ENCODE measurements at places on chromosomes 1 and 21.

- DNase-seq: peak; percentile 83
These were observed 1.8 kb upstream of the CYB5R1 start for GRCh38 chr1:202968895-202969295.

DNA sequence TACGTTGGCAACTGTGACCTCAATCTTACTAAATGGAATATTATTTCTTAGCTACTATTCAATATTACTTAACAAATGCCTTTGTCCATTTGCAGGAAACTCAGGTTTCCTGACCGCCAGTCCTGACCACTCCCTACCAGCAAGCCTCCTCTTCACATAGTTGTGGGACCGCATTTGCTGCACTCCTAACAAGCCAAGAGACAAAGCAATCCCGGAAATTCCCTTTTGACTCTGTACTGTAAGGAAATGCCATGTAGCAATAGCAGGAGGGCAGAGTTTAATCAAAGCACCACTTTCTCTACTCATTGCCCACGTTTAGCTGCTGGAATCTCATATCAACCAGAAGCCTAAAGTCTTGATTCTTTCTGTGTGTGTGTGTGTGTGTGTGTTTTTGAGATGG, 28.1 kb upstream of the ACBD6 start:
- DNase-seq: peak; percentile 25

DNA sequence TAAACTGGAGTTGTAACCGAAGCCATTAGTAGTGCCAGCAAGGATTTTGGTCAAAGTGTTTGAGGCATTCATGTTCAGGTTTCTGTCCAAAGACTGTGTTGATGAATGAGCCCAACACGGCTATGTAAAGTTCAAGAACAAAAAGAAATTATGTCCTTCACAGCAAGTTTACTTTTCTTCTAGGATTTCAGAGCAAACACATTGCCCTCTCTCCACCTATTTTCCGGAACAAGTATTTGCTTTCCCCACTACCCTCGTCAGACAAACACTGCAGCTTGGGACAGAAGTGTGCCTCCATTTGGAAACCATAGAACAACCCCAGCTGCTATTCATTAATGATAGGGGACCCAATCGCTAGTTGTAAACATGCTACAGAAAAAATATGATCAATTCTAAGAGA, 151.4 kb upstream of the C1orf105 start:
- DNase-seq: no peak

- no peak for DNase-seq
These were observed 355.8 kb upstream of the PTBP2 start for GRCh38 chr1:96365596-96366390.

DNA sequence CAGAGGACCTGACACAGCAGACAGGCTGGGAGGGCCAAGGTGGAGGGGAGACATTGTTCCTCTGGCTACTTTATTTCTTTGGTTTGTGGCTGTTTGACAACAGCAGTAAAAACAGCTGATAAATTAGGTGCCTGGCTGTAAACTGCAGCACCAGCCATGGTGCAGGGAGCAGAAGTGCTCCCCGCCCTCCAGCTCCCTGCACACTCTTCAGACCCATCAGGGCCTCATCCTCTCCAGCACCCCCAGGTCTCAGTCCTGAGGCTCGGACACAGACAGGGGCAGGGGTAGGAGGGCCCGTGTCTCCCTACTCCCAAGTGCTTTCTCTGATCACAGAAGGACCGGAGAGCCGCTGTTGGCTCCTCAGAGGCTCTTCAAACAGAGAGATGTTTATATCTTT, 17.7 kb upstream of the LRRN2 start:
- no peak for DNase-seq
